Fibroblast of skin of back (primary cell): ENCODE measurements at places on chromosomes 4 and X.

DNA sequence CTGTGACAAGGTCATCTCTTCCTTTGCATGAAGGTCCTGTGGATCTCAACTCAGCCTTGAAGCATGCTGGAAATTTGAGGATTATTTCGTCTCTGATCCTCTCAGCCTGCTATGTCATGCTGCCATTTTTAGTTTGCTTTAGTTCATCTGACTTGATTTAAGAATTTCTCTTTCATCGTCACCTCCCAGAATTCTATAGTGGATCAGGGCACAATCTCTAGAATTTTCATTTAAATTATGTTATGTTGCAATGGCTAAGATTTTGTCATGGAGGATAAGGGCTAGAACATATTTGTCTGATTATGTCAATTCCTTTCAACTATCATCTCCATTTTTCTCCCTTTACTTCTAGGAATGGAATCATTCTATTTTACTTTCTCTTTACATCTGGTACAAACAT, 98.8 kb downstream of the PCDH10 start:
- DNase-seq = no peak

GRCh38 chrX:28920153-28920943, 333.1 kb downstream of the IL1RAPL1 start:
- no peak for DNase-seq

DNA sequence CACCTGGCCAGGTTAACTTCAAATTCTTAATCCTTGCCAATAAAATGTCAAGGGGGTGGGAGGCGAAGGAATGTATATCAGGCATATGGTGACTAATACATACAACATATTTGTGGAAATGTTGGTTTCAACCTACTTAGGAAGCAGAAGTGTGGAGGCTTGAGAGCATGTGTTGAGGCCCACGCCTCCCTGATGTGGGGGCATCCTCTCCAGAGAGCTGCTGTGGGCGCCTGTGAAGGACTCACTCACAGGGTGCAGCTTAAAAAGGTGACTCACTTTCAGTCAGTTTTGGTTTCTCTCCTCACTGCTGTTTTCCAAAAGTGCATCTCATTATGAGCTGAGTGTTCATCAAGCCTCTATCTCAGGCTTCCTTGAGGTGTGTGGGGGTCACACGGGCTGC, 27.5 kb downstream of the LNX1 start:
- DNase-seq = peak; percentile 91

- DNase-seq = peak; percentile 69
Measured at GRCh38 chr4:150010525-150011126, 67.6 kb upstream of the DCLK2 start.

DNA sequence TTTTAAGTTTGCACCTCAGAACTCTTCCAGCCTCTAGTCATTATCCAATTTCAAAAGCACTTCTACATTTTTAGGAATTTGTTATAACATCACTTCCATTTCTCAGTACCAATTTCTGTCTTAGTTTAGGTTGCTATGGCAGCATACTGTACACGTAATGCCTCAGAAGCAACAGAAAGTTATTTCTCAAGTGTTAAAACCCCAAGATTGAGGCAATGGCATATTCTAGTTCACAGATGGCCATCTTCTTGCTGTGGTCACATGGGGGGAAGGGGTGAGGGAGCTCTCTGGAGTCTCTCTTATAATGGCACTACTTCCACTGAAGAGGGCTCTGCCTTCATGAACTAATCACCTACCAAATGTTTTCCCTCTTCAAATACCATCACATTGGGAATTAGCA, 220.3 kb upstream of the CTSO start:
- no peak for DNase-seq

DNA sequence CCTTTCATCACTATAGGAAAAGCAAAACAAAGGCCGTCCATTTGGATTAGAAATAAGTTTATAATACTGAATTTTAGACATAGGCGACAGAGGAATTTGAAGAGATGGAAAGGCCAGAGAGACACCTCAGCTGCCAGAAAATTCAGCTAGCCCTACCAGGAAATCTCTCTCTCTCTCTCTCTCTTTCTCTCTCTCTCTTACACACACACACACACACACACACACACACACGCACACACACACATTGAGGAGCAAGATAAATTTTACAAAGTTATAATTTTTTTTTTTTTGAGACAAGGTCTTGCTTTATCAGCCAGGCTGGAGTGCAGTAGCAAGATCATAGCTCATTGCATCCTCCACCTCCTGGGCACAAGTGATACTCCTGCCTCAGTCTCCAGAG, 1.4 kb downstream of the XK start:
- no peak for DNase-seq

- peak; percentile 82 for DNase-seq
Measured at GRCh38 chr4:6855692-6856297, 53.8 kb upstream of the TBC1D14 start.

DNA sequence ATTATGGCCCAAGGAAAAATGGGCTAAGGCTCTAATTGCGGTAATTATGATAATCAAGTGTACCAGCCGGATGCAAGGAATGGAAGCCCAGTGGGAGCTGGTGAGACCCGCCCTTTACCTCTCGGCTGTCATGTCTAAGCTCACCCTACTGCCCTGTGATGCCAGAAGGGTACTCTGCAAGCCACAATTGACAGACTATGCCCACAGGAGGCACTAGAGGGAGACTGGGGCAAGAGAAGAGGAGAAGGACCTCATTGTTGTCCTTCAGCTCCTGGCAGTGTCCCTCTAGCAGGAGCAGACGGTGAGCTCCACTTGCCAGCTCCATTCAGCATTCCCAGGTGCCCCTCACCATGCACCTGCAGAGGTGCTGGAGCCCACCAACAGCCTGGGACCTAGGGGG, 141.8 kb downstream of the SMIM20 start:
- no peak for DNase-seq

DNA sequence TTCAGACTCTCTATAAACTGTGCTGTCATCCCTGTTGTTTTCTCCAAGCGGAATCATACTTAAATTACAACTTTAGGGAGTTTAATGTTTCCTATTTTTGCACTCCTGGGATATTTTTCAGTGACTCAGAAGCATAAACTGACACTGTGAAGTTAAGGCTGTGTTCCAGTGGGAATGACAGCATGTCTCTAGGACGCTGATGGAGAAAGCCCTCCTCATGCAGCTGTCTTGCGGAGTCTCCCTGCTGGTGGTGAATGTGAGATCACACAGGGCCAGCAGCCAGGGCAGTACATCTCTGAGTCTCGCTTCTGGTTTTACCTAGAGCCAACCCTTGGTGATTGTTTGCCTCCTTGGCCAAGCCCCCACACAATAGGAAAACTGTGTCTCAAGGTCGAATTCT, 53.3 kb downstream of the NFKB1 start:
- DNase-seq = peak; percentile 50

- no peak for DNase-seq
Measured at GRCh38 chrX:107968623-107969022, 13.5 kb downstream of the TEX13B start.

GRCh38 chr4:6772223-6772928, 10.2 kb upstream of the KIAA0232 start:
- peak; percentile 20 for DNase-seq

GRCh38 chrX:9759337-9759736, 6.3 kb downstream of the GPR143 start:
- no peak for DNase-seq

DNA sequence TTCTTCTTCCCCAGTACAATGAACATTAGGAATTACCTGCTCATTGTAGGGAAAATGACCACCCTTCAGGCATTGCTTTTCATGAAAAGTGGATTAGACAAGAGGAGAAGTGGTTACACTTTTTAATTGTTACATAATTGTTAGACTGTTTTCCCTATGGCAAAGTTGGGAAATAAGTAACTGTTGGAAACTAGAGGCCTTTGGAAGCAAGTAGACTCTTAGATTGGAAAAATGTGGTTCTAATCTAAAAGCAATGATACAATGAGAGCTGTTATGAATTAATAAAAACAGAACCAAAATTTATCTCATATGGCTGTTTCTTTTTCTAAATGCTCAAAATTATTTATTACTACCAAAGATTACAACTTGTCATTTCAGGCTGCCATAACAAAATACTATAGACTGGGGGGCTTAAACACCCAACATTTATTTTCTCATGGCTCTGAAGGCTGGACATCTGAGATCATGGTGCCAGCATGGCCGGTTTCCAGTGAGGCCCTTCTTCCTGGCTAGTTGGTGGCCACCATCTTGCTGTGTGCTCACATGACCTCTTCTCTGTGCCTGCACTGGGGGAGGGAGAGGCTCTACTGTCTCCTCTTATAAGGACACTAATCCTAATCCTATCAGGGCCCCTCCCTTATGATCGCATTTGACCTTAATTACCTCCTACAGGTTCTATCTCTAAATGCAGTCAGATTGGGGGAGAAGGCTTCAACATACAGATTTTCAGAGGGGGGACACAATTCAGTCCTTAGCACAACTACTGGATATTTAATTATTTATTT, 12.5 kb downstream of the CC2D2A start:
- no peak for DNase-seq

- DNase-seq = no peak
Measured at GRCh38 chr4:164446516-164446915, 307.4 kb upstream of the SMIM31 start.

GRCh38 chrX:55867708-55868107, 150.2 kb downstream of the RRAGB start:
- DNase-seq = no peak

- DNase-seq = no peak
Measured at GRCh38 chr4:158018831-158019230, 154.0 kb downstream of the GASK1B start.

GRCh38 chr4:27717431-27717755, 856.8 kb downstream of the STIM2 start:
- no peak for DNase-seq

DNA sequence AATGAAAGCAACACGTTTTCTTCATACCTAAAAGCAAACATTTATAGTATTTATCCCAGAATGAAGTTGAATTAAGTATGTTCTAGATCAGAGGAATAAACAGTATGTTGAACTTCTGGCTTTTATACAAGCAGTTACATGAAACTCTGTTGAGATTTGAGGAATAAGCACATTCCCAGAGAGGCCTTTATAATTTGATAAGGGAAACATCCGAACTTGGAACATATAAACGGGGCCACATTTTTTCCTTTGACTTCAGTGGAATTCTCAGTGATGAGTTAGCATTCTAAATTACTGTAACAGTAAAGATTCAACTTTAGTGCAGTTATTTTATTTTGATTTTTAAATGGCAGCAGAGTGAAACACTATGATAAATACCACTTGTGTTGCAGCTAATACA, 119.5 kb downstream of the GLRA3 start:
- DNase-seq = no peak

DNA sequence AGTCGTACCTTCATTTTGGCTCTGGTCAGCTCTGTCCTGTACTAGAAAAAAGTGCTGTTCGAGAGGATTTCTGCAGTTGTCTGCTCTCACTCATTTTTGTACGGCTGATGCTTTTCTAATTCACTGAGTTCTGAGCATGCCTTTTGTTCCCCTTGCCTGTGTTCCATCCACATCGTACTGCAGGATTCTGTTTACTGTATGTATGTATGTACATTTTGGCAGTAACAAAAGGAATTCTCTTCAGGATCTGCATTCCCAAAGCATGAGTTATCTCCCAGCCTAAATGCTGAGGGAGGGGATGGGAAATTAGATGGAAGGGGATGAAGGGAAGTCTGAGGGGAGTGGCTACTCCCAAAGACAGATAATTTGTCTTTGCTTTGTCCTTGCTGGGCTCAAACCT, 87.6 kb downstream of the GBA3 start:
- DNase-seq = no peak

DNA sequence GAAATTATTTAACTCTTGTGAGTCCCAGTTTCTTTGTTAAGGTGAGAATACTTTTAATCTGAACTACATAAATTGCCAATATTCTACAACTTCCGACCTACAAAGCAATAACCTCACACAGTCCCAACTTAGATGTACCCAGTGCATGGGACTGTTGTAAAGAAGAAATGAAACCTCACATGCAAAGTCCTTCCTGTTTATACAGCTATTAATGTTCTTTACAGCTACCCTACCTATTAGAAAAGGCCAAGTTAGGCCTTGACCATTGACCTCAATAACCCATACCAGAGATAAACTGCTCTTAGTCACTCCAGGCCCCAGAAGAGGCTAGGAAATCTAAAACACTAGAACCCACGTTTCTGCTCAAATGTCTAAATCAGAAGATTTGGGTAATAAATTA, 920.1 kb upstream of the TENM3 start:
- no peak for DNase-seq

GRCh38 chrX:111164728-111165127, 68.7 kb downstream of the PAK3 start:
- DNase-seq = peak; percentile 0

GRCh38 chrX:123121241-123121640, 62.8 kb upstream of the GRIA3 start:
- peak; percentile 23 for DNase-seq

DNA sequence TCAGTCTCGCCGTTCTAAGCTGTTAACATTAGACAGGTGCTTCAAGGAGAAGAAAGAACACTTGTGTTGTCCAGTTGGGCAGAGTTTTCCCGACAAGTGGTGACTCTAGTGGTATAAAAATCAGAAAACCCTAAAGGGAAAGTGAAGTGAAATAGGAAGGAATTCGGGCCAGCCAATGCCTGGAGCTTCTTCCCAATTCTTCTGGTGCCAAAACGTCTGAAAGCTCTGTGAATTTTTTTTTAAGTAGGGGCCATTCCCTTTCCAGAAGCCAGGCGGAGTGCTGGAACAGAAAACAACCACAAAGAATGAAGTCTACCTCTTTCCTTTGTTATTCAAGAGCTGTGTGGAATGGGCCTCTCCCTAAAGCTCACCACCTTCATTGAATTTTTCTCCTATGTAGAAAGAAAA, 43.1 kb upstream of the PPARGC1A start:
- DNase-seq = peak; percentile 3

GRCh38 chr4:78214078-78214477, 157.0 kb downstream of the FRAS1 start:
- DNase-seq = no peak

DNA sequence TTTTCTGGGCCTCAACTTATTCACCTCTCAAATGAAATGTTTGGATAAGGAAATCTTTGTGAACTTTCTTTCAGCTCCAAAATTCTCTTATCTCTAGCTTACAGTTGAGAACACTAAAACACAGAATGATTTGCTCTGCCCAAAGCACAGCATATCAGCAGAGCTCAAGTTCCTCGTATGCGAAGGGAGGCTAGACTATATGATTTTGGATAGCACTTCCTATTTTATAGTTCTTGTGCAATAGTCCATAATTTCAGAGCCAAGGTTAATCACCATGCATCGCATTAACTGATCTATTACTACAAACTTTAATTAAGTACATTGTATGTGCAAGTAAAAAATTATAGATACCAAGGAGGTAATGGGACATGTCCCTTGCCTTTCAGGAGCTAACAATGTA, 27.0 kb upstream of the KLHL13 start:
- no peak for DNase-seq

GRCh38 chr4:15327311-15328298, 100.2 kb upstream of the C1QTNF7 start:
- peak; percentile 87 for DNase-seq

- no peak for DNase-seq
Measured at GRCh38 chr4:86184901-86185285, 175.0 kb downstream of the MAPK10 start.

- DNase-seq = peak; percentile 20
Measured at GRCh38 chr4:38563707-38564495, 100.1 kb upstream of the KLF3 start.

DNA sequence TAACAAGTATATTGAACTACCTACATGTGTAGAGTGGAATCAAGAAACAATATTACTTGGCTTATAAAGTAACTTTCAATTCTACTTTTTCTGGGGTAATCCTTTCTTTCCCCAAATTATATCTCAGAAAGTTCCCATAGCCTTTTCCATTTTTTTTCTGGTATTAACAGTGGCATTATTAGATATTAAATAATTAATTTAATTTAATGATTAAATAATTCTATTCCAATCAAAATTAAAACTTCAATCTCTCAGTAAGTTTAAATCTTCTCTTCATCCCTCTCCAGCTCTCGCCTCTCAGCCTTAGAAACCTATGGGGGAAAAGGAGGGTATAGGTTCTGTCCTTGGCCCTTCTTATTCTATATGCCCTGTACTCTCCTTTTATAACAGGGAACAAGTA, 262.4 kb downstream of the INPP4B start:
- DNase-seq = no peak
